Stimulated activated CD4-positive, alpha-beta T cell treated with anti-CD3 and anti-CD28 coated beads, Interleukin-15, amount 100 ng/mL, for 1 hour (primary cell): ENCODE measurements at places on chromosomes 12 and 14.

GRCh38 chr14:68817506-68818212 is 24.8 kb upstream of the ZFP36L1 start:
- no peak for DNase-seq

- DNase-seq, result peak; percentile 27
Measured at GRCh38 chr12:6167327-6168280, 32.6 kb upstream of the CD9 start.

GRCh38 chr12:12720672-12721161 is 3.5 kb downstream of the CDKN1B start:
- DNase-seq, result no peak

- DNase-seq, result no peak
Measured at GRCh38 chr12:25714198-25714984, 161.3 kb upstream of the LMNTD1 start.
